Spinal cord (tissue), 10 donors: ENCODE measurements at places on chromosomes 4 and X.

- no peak overlapping the region for H3K27ac ChIP-seq
- H3K4me3 ChIP-seq: no peak overlapping the region
- no peaks in the 10 kb centered on the region for H3K36me3 ChIP-seq
Measured at GRCh38 chrX:36581030-36581429, 427.1 kb upstream of the FAM47C start.

DNA sequence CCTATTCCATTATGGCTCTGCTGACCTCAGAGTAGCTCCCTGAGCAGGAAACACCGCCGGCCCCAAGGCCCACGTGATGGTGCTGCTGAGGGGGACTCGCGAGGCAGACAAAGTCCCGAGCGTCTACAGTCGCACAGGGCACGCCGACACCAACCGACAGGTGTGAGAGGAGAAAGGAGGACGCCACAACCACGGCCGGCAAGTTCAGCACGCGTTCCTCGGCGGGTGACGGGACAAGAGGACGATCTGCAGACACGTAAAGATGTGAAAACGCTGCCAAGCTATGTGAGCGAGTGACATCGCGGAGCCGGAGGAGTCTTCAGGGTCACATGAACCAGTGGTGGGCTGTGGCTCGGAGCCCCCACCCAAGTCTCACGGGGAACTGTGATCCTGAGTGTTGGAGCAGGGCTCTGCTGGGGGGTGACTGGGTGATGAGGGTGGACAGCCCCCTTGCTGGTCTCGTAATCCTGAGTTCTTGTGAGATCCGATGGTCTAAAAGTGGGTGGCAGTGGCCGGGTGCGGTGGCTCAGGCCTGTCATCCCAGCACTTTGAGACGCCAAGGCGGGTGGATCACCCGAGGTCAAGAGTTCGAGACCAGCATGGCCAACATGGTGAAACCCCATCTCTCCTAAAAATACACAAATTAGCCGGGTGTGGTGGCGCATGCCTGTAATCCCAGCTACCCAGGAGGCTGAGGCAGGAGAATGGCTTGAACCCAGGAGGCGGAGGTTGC, 34.0 kb downstream of the PPP2R3B start:
- no peak overlapping the region for H3K27ac ChIP-seq
- H3K36me3 ChIP-seq: peaks cover 53% of the 10 kb centered on the region
- no peak overlapping the region for H3K4me3 ChIP-seq
- H3K4me1 ChIP-seq: peaks cover 26% of the 10 kb centered on the region
- DNase-seq: no peak

- H3K4me1 ChIP-seq: no peaks in the 10 kb centered on the region
- H3K27me3 ChIP-seq: no peaks in the 10 kb centered on the region
- H3K4me3 ChIP-seq: no peak overlapping the region
- no peaks in the 10 kb centered on the region for H3K36me3 ChIP-seq
- no peak for DNase-seq
- no peak overlapping the region for H3K27ac ChIP-seq
Measured at GRCh38 chr4:106659371-106659770, 290.8 kb upstream of the GIMD1 start.

DNA sequence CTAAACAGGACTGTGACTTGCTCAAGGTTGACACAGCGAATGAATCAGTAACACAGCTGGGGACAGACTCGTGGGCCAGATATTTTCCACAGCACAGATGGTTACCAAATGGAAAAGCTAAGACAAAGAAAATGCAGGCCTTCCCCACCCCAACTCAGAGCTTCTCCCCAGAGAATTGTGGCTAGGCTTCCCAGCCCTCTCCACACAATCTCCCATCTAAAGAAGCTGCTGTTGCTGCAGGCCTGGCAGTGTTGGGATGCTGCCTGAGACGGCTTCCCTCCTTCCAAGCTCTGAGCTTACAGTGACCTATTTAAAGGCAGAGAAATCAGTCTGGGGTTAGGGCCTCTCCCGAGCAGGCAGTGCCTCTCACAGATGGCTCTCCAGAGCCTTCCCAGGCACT, 46.5 kb upstream of the PGRMC1 start:
- peaks cover 7% of the 10 kb centered on the region for H3K4me1 ChIP-seq
- no peak overlapping the region for H3K4me3 ChIP-seq
- H3K36me3 ChIP-seq: no peaks in the 10 kb centered on the region
- no peaks in the 10 kb centered on the region for H3K27me3 ChIP-seq

DNA sequence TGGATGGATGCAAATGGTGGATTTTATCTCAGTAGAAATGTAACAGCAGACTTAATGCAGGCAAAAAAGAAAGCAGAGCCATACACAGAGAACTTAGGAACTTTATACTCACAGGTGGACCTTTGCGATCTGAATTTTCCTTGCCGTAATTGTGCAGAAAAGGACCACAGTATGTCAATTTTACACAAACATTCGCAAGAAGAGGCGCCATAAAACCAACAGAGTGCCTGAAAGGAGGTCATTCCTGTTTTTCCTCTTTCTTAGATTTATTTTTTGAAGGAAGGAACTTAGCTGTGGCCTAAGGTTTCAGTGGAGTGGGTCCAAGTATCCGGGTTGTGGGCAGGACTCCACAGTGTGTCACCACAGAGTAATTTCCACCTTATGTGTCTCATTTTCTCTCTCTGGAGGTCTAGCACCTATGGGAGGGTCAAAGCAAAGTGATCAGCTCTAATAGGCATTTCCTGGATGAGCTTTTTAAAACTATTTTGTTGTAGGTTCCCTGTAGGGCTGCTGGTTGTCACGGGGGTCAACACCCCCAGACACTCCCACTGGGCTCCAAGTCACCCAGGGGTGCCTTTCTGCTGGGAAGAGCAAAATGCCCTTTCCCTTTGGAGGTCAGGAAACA, 24.7 kb upstream of the PBDC1 start:
- DNase-seq: no peak
- no peak overlapping the region for H3K4me3 ChIP-seq
- H3K36me3 ChIP-seq: no peaks in the 10 kb centered on the region
- peak overlapping the region; percentile 49 for H3K27ac ChIP-seq
- no peaks in the 10 kb centered on the region for H3K27me3 ChIP-seq

DNA sequence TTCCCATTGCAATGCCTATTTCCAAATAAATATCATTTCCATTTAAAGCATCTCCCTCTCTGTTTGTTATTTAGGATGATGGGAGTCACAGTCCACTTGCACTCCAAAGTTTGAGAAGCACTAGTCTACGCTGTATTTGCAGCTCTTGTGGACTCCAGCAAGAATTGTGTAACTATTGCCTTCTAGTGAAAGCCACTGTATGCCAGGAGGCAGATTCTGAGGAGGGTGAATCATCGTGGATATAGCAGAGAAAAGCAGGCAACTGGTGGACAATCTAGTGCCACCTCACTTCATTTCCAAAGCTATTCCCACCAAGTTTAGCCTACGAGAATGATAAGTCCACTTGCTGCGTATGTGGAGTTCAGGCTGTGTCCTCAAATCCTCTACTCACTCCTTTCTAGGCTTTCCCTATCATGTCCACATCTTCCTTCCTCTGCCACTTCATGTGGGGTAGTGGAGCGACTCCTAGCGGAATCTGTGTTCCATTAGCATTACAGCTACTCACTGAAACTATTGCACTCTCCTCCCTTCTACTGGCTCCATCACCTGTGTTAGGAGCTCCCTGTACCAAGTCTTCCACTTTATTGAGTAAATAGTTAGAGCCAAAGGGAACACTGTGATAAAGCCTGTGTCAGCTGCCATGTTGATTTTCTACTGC, 501.8 kb upstream of the GALNT7 start:
- H3K4me1 ChIP-seq: no peaks in the 10 kb centered on the region
- DNase-seq: no peak

DNA sequence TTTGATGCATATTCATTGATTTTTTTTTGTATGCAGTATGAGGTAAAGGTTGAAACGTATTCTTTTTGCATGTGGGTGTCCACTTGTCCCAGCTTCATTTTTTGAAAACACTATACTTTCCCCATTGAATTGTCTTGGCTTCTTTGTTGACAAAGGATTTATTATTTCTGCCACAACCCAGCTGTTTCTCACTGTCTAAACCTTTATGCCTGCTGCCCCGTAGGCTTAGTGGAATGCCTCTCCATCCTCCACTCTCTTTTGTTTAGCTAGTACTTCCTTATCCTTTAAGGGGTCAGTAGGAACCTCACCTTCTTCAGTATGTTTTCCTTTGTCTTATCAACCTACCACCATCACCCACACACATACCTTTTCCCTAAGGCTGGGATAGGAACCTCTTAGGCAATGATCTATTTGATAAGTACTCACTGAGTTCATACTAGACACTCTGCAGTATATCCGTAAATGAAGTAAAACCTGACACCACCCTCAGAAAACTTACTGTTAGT, 8.5 kb downstream of the FMR1 start:
- H3K36me3 ChIP-seq: no peaks in the 10 kb centered on the region
- H3K4me3 ChIP-seq: no peak overlapping the region
- DNase-seq: no peak

- no peaks in the 10 kb centered on the region for H3K36me3 ChIP-seq
- H3K4me1 ChIP-seq: no peaks in the 10 kb centered on the region
- H3K27me3 ChIP-seq: no peaks in the 10 kb centered on the region
Measured at GRCh38 chrX:106249706-106250379, 81.7 kb downstream of the PWWP3B start.

GRCh38 chr4:163878336-163879121, 384.0 kb downstream of the TMA16 start:
- no peak overlapping the region for H3K4me3 ChIP-seq
- H3K27ac ChIP-seq: no peak overlapping the region
- H3K36me3 ChIP-seq: no peaks in the 10 kb centered on the region
- H3K27me3 ChIP-seq: no peaks in the 10 kb centered on the region

DNA sequence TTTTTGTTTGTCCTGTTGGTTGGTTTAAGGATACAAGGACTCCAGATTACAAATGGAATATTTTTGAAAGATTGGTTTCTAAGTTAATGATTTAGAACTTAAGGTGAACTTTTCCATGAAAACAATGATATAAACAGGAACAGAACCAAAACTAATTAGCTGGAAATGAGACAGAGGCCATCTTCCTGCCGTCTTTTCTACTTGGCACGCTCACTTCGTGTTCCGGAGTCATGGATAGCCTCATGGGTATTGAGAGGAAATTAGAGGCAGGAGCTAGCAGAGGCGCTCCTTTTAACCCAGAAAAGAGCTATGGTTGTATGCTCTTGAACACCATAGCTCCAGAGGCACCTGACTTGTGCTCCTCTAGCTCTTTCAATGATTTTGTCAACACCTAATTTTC, 2.4 kb downstream of the FAM241A start:
- H3K36me3 ChIP-seq: no peaks in the 10 kb centered on the region
- no peak for DNase-seq
- no peak overlapping the region for H3K27ac ChIP-seq
- no peak overlapping the region for H3K4me3 ChIP-seq
- H3K27me3 ChIP-seq: peaks cover 17% of the 10 kb centered on the region

- H3K4me1 ChIP-seq: peaks cover 8% of the 10 kb centered on the region
- H3K36me3 ChIP-seq: no peaks in the 10 kb centered on the region
- H3K4me3 ChIP-seq: no peak overlapping the region
Measured at GRCh38 chr4:8422327-8422726, 18.2 kb downstream of the ACOX3 start.

DNA sequence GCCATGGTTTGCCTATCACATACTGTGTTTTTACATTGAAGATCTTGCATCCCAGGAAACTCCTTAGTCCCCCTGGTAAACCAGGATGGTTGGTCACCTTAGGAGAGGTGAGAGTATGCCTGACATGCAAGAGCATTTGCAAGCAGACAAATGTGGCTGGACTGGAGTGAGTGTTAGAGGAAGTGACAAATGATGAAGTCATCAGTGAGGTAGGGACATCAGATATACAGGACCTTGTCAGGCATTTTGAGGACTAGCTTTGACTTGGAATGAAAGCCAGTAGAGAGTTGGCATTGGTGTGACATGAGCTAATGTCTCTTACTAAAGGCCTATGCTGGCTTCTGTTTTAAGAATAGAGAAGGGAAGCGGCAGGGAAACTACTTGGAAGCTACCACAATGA, 124.9 kb downstream of the FRMPD4 start:
- peaks cover 3% of the 10 kb centered on the region for H3K27me3 ChIP-seq
- no peak overlapping the region for H3K27ac ChIP-seq
- DNase-seq: no peak
- no peaks in the 10 kb centered on the region for H3K4me1 ChIP-seq
- no peak overlapping the region for H3K4me3 ChIP-seq
